DND-41 (cell line): ENCODE measurements at places on chromosomes 3 and 15.

DNA sequence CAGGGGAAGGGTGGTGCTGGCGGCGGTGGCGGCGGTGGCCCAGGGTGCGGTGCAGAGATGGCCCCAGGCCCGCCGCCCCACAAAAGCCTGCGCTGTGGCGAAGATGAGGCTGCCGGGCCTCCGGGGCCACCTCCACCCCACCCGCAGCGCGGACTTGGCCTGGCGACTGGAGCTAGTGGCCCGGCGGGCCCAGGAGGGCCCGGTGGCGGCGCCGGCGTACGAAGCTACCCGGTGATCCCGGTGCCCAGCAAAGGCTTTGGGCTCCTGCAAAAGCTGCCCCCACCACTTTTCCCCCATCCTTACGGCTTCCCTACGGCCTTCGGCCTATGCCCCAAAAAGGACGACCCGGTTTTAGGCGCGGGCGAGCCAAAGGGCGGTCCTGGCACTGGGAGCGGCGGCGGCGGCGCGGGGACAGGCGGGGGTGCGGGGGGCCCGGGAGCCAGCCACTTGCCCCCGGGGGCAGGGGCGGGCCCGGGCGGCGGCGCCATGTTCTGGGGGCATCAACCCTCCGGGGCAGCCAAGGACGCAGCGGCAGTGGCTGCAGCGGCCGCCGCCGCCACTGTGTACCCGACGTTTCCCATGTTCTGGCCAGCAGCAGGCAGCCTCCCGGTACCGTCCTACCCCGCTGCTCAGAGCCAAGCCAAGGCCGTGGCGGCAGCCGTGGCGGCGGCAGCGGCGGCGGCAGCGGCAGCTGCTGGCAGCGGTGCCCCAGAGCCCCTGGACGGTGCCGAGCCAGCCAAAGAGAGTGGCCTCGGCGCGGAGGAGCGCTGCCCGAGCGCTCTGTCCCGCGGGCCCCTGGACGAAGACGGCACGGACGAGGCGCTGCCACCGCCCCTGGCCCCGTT lies 1.6 kb downstream of the SKOR1 start:
- no peaks in the 10 kb centered on the region for H3K27me3 ChIP-seq
- H3K4me1 ChIP-seq, result 0 out of 2 replicates have a peak, but pooled peaks cover 2% of the 10 kb centered on the region
- H3K36me3 ChIP-seq, result peaks cover 5% of the 10 kb centered on the region
- no peak overlapping the region for H3K27ac ChIP-seq

DNA sequence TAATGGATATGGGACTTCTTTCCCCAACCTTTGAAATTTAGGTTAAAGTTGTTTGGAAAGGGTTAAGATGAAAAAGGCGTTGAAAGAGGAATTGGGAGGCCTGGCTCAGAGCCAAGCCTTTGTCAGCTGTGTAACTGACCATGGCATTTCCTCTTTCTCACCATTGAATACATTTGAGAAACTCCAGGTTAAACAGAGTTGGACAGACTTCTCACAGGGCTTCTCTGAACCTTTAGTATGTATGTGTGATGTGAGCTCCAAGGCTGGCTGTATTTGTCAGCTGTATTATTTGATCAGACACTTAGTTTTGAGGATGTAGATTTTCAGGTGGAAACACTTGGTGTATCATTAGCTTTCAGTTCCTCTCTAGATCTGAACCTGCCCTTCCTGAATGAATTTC lies 136.4 kb upstream of the GOLGA6L4 start:
- no peaks in the 10 kb centered on the region for H3K27me3 ChIP-seq
- no peaks in the 10 kb centered on the region for H3K4me1 ChIP-seq
- no peaks in the 10 kb centered on the region for H3K36me3 ChIP-seq
- no peak overlapping the region for H3K4me3 ChIP-seq
- no peak overlapping the region for H3K27ac ChIP-seq

- H3K4me3 ChIP-seq, result no peak overlapping the region
- H3K27ac ChIP-seq, result no peak overlapping the region
- no peak for DNase-seq
- no peaks in the 10 kb centered on the region for H3K36me3 ChIP-seq
- H3K4me1 ChIP-seq, result no peaks in the 10 kb centered on the region
These were observed 114.3 kb downstream of the STAC start for GRCh38 chr3:36494461-36495109.

- no peak overlapping the region for H3K27ac ChIP-seq
- no peaks in the 10 kb centered on the region for H3K4me1 ChIP-seq
- no peak for DNase-seq
These were observed 154.3 kb downstream of the ECT2 start for GRCh38 chr3:172904711-172905373.

DNA sequence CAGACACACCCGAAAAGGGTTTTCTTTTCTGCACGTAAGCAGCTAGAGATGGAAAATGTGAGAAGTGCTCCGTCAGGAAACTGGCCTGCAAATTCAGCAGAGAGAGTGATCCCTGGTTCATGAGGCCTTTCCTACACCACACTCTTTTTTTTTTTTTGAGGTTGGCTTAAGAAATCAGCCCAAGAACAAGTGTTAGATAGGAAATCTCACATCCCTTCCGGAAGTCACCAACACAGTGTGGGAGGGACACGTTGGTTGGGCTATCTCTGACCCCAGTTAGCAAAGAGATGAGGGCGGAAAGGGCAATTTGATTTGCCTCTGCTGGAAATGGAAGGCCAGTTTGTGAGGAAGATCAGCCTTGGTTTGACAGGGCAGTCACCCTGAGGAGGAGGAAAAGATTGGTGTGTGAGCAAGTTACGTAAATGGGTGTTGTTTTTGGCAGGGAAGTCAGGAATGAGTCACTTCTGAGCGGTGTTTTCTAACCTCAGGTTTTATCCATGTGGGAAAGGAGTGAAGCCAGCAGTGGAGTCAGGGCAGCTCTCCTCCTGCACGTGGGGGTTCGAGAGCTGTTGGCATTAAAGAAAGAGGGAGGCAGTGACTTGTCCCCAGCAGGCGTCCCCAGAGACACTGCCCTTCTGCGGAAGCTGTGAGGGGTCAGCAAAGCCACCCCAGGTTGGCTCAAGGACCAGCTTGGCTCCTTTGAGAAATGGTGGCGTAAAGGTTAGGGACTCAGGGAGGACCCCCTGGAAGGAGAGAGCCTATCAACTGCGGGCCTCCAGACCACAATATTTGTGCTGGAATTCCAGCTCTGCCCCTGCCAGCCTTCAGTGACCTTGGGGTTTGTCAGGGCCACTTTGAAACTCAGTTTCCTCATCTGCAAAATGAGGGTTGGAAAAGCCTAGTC lies 237.6 kb upstream of the BHLHE40 start:
- H3K4me3 ChIP-seq, result no peak overlapping the region
- H3K36me3 ChIP-seq, result no peaks in the 10 kb centered on the region

DNA sequence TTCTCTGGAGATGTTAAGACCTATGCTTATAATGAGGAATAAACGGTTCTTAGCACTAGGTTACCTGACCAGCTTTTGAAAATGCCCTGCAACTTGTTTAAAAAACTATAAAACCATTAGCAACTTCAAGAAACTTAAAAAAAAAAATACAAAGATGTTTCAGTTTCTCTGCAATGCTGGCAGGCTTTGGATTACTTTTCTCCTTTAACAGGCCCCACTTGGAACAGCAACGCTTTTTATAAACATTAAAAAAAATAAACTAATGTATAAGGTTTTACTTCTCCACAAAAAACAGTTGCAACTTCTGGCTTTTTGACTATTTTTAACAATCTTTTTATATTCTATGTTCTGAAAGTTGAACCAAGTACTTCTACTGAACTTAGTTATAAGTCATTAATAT lies 1006.7 kb downstream of the ROBO1 start:
- H3K4me1 ChIP-seq, result no peaks in the 10 kb centered on the region
- H3K27ac ChIP-seq, result no peak overlapping the region
- no peak overlapping the region for H3K4me3 ChIP-seq
- H3K36me3 ChIP-seq, result no peaks in the 10 kb centered on the region
- no peak for DNase-seq

DNA sequence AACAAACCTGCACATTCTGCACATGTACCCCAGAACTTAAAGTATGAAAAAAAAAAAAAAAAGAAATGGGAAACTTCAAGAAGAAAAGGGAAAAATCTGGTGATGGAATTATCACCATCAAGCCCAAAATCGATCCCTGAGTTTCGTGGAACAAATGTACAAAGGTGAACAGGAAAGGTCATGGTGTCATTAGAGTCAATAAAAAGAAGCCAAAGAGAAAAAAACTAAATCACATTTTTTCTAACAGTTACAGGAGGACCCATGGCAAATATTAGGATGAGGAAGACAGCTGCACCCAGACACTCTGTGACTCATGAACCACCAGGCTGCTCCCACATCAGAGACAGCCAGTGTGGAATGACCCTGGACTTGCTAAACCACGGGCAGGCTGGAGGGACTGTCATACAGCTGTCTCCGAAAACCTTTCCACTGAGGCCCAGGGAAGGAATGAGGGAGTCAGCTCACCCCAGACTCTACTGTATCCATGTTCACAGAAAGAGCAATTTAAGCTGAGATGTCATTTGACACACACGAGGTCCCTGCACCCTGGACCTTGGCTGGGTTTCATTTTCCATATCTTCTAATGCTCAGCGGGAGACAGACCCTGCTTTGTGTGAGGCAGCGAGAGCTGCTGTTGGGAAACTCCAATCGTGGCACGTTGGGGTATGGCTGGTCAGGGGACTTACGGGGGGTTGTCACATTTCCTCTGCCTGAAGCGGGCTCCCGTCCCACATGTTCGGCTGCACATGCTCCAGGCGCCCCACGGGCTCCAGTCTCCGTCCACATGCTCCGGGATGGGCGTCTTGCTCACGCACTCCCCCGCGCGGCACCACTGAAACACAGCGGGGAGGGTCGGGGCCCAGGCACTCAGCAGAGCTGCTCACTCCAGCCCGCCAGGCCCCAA lies 210.2 kb downstream of the ADAMTS17 start:
- peaks cover 82% of the 10 kb centered on the region for H3K36me3 ChIP-seq
- DNase-seq, result no peak
- H3K4me3 ChIP-seq, result no peak overlapping the region
- no peak overlapping the region for H3K27ac ChIP-seq
- no peaks in the 10 kb centered on the region for H3K4me1 ChIP-seq
- H3K27me3 ChIP-seq, result no peaks in the 10 kb centered on the region

- no peaks in the 10 kb centered on the region for H3K36me3 ChIP-seq
- no peak for DNase-seq
- H3K27ac ChIP-seq, result no peak within 1 kb of the TSS
- peaks cover 41% of the 10 kb centered on the region for H3K4me1 ChIP-seq
- H3K4me3 ChIP-seq, result no peak within 1 kb of the TSS
These were observed at the start of gene AADAC for GRCh38 chr3:151813799-151814198. TSS of gene AADAC (plus strand) at chr3:151814116. CDS start at chr3:151814163, 47 bp downstream.

DNA sequence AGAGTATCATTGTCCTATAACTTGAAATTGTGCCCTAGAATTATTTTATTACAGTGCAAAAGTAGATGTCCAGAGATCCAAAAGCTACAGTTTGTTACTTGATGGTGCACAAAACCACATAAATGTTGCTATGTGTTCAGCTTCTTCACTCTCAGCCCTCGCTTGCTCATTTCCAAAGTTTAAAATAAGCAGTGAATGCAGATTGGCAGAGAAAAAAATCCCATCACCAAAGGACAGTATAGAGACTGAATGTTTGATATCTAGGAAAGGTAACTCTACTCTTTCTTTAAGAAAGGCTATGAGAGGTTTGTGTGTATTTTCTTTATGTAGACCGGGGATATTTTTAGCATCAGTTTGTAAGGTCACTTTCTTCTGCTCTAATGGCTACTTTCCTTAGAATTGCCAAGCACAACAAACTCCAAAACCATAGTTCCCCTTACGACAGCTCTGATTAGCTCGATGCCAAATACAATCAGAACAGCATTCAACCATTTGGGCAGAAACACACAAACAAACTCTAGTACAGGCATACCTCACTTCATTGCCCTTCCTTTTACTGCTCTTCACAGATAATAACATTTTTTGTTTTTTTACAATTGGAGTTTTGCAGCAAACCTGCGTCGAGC lies 164.1 kb upstream of the CCDC54 start:
- H3K4me1 ChIP-seq, result no peaks in the 10 kb centered on the region
- no peak for DNase-seq
- no peak overlapping the region for H3K4me3 ChIP-seq
- no peak overlapping the region for H3K27ac ChIP-seq
- no peaks in the 10 kb centered on the region for H3K36me3 ChIP-seq
- H3K27me3 ChIP-seq, result no peaks in the 10 kb centered on the region

DNA sequence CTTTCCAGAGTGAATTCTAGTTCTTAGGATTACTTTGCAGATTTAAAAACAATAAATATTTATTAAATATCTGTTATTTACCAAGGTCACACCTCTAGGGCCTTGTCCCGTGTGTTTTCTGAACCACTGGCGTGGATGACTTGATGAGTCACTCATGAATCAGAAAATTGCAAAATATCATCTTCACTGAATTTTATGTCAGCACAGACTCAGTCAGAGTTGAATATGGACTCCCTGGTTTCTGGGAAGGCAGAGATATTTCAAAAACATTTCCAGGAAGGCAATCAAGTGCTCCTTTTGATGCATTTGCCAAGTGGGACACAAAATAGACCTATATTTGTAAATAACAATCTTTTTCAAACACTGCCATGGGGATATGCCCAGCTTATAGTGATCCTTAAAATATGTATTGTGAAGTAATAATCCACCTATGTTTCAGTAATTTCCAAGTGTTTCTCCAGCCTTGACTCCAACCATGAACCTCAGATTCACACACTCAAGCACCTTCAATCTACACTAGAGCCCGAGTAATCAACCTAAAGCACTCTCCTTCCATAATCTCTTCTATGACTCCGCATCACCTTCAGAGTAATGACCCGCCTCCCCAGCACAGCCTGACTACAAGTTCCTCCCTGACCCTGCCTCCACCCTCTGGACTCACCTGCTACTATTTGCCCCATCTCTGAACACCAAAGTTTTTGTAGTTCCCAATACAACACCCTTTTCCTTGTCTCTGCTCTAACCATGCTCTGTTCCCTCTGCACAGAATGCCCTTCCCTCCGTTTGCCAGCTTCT lies 24.3 kb downstream of the DPH3 start:
- DNase-seq, result no peak
- no peaks in the 10 kb centered on the region for H3K36me3 ChIP-seq

DNA sequence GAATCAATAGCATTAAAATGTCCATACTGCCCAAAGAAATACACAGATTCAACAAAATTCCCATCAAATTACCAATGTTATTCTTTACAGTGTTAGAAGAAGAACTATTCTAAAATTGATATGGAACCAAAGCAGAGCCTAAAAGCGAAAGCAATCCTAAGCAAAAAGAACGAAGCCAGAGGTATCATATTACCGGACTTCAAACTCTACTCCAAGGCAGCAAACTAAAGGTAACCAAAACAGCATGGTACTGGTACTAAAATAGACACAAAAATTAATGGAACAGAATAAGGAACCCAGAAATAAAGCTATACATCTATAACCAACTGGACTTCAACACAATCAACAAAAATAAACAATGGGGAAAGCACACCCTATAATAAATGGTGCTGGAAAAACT lies 167.5 kb downstream of the ADAMTS9 start:
- H3K4me1 ChIP-seq, result no peaks in the 10 kb centered on the region
- no peaks in the 10 kb centered on the region for H3K27me3 ChIP-seq
- DNase-seq, result no peak
- H3K4me3 ChIP-seq, result no peak overlapping the region
- no peaks in the 10 kb centered on the region for H3K36me3 ChIP-seq

- peak overlapping the region; percentile 97 for H3K4me3 ChIP-seq
- DNase-seq, result no peak
- H3K27ac ChIP-seq, result peak overlapping the region; percentile 83
- no peaks in the 10 kb centered on the region for H3K27me3 ChIP-seq
- no peaks in the 10 kb centered on the region for H3K36me3 ChIP-seq
- peaks cover 27% of the 10 kb centered on the region for H3K4me1 ChIP-seq
These were observed 618 bp downstream of the PARL start for GRCh38 chr3:183884097-183884426.
